NCI-H524 treated with DMSO at 0.1 percent for 48 hours (cell line): ENCODE measurements at places on chromosomes 1 and 21.

DNA sequence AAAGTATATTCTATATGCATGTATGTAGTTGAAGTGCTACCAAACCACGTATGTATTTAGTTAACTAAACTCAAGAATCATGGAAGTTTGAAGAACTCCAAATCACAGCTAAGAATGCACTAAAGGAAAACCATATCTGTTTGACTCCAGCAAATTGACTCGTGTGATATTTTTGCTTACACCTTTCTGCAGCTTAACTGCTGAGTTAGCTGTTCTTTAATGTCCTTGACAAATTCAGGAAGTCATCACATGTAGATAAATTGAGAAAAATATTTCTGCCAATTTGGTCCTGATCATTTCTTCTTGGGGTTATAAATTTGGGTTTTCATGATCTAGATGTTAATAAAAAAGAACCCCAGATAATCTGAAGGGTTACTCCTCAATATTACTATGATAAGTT lies 83.0 kb downstream of the NFIA start:
- DNase-seq = no peak

DNA sequence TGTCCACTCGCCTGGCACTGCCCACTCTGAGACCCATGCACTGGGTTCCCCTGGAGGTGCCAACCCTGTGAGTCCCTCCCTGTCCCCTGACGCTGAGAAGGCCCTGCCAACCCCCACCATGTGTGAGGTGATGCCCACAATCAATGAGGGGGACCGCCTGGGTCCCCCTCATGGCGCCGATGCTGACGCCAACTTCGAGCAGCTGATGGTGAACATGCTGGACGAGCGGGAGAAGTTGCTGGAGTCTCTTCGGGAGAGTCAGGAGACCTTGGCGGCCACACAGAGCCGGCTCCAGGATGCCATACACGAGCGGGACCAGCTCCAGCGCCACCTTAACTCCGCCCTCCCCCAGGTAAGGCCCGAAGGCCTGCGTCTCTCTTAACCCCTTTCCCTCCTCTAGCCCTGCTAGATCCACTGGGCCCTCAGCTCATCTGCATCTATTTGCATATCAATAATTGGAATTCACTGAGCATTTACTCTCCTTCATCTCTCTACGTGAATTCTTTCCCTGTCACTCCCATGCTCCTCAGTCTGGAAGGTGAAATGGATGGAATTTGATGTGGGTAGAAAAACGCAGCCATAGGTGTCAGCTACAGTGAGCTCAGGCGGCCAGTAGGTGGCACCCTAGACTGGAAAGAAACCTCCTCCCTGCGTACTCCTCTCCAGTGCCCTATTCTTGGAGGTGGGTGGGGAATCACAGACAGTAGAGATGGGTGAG lies 12.8 kb downstream of the PPFIA4 start:
- no peak for DNase-seq

GRCh38 chr1:165353731-165354671 lies 2.5 kb downstream of the LMX1A start:
- no peak for DNase-seq

- no peak for DNase-seq
Observed at GRCh38 chr1:198848649-198849048, 209.8 kb downstream of the PTPRC start.
